ENCODE measurements at places on chromosomes 2 and 18.

GRCh38 chr2:75632813-75633212 lies 13.8 kb upstream of the MRPL19 start:
- no peak for DNase-seq

DNA sequence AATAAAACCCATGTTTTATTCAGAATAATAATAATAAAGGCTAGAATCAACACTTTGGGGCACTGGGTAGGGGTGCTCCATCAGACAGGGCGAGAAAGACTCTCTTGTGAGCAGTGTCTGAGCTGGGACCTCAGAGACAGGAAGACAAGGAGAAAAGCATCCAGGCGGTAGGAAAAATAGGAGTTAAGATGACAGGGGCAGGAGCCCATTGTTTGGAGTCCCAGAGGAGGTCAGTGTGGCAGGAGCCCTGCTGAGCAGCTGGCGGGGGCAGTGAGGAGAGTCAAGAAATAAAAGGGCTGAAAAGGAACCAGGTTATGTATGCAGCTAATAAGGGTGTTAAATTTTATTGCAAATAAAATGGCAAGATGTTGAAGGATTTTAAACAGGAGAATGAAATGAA lies 457.4 kb downstream of the FBXO15 start:
- DNase-seq, result no peak

DNA sequence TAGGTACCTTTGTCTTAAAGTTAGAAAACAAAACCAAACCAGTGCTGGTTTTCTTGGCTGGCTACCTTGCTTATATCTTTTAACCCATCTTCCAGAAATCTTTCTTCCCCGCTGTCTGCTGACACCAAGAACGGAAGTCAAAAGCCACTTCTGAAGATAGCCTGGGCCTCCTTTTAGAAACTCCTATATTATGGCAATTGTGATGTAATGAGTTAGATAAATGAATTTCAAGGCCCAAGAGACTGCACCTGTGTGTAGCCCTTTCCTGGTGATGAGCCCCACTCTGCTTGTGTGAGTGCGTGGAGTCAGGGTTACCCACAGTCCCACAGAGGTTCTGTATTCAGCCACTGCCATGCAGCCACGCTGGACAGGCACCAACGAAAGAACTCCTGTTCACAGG lies 60.7 kb downstream of the ARMC9 start:
- no peak for DNase-seq

DNA sequence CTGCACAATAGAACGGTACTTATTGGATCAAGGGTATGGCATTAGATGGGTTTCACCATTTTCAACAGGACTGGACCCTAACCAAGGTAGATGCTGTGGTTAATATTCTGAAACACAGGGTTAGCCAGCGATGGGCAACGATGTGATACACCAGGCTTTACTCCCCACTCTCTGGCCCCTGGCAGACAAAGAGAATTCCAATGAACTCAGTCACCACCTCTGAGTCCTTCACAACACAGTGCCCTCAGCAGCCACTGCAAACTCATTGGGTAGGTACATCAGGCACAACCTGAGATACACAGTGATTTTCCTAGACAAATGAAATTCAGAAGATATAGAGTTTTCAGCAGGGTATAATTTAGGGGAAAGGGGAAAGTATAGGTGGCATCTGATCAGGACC lies 634.5 kb downstream of the ZEB2 start:
- DNase-seq, result peak; percentile 30

GRCh38 chr2:127314193-127314988 lies 20.4 kb upstream of the ERCC3 start:
- DNase-seq, result no peak

- DNase-seq, result no peak
Observed at GRCh38 chr2:143877876-143878530, 641.9 kb downstream of the ZEB2 start.

DNA sequence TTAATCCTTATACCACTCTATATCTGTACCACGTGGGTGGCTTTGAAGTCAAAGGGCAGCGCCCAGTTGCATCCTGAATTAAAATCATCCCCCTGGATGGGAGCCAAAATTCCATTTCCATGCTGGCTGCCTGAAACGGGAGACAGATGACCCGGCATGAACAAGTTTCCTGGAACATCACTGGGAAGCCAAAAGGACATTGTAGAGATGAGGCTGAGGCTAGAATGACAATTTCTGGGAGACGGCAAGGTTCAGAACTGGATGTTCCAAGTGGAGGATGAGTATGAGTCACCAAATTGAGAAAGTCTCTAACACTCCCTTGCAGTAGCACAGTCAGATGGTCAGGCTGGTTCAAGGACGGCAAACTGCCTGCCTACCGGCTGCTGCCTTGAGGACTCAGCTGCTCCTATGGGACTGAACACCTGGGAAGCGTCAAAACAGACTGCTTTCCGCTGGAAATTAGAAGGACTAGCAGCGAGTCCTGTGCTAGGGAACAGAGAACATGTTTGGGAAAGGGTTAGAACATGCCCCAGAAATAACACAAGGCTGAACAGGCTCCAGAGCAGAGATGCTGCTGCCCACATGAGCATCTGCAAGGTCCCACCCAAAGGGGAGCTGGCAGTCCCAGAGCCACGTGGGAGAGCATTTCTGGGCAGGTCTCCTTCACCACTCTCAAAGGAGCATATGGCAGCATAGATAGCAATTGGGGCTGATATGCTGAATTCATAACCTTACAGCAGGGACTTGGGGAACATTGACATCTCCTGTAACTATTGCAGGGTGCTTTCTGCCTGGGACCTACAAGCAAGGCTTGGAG lies 32.0 kb downstream of the YPEL5 start:
- no peak for DNase-seq

GRCh38 chr18:24837066-24837465 lies 376.6 kb downstream of the HRH4 start:
- DNase-seq, result no peak
